ENCODE measurements at places on chromosomes 5 and 9. TPM values are rescaled to one million over a fixed set of nuclear protein-coding genes. Genes with fewer than 3 reads are reported as not detected.

DNA sequence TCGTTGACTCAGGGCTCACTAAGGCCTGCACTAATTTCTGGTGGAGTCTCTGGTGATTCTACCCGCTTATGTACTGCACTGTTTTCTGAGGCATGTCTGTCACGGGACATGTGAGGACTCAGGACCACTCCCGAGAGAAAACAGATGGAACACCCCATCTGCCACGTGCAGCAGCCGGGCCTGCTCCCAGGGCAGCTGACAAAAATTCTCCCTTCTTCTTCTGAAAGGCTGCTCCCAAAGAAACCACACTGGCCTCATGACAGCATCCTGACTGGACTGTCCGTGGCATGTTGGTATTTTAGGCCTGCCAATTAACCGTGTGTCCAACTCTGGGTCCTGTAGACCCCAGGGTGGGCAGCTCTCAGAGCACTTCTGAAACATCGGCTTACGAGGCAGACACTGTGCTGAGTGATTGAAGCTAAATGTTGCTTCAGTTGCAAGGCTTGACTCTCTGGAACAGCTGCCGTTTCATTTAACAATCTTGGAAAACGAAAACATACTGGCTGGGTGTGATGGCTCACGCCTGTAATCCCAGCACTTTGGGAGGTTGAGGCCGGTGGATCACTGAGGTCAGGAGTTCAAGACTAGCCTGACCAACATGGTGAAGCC is 39.0 kb downstream of the FAM240B start:
- no peaks in the 10 kb centered on the region for H3K4me1 ChIP-seq
- H3K27me3 ChIP-seq = peaks cover 7% of the 10 kb centered on the region
- no peak overlapping the region for H3K27ac ChIP-seq
- no peaks in the 10 kb centered on the region for H3K36me3 ChIP-seq

DNA sequence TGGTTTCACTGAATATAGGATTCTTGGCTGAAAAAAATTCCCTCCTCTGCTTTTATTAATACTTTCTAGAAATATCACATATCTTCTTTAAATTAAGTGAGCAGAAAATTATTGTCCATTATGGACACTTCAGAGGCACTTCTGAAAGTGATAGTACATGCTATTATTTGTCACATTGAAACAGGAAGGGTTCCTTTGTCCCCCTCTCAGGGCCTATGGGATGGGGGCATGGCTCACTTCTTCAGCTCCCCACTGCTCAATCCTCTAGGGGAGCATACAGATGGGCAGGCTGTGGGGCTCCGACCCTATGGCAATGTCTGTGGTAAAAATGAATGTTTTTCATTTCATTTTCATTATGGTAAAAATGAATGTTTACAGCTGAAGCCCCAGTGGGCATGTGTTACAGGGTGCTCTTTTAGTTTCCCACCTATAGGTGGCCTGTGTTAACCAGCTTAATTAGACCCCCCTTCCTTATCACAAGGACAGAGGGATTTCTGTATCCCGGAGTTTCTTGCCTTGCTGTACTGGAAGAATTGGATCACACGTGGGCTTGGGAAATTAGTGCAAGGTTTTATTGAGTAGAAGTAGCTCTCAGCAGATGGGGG is 1225.2 kb downstream of the PTPRD start:
- no peaks in the 10 kb centered on the region for H3K36me3 ChIP-seq
- H3K4me3 ChIP-seq = no peak overlapping the region
- no peaks in the 10 kb centered on the region for H3K4me1 ChIP-seq
- H3K27me3 ChIP-seq = no peaks in the 10 kb centered on the region
- no peak overlapping the region for H3K27ac ChIP-seq

- no peaks in the 10 kb centered on the region for H3K36me3 ChIP-seq
- peaks cover 57% of the 10 kb centered on the region for H3K4me1 ChIP-seq
- peak overlapping the region; percentile 96 for H3K27ac ChIP-seq
- no peak for DNase-seq
Observed at GRCh38 chr5:143436871-143437270, 33.4 kb upstream of the NR3C1 start.

DNA sequence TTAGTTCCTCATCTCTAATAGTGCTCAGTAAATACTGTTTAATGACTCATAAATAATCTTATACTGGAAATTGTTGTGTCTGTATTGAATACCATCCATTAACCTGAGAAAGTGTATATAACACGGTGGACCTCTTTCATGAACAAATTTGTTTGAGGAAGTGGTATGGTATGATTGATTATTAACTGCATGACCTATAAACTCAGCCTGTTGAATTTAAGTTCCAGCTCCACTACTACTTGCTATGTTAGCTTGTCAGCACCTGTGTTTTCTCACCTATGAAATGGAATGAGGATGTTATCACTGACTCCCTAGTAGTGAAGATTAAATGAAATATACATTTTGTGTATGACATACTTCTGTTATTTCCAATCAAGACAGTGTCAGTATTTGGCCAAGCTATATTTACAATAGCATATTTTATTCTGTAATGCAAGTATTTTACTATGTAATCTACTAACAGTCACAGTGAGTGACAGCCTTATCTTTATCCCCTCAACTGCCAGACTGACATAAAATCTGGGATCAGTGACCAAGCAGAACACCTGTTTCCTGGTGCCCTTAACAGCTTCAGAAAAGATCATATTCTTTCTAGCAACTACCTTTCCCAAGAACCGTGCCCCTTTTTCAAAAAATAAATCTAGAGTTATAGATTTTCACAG is 77.3 kb upstream of the ITGA1 start:
- no peaks in the 10 kb centered on the region for H3K36me3 ChIP-seq
- peaks cover 7% of the 10 kb centered on the region for H3K4me1 ChIP-seq
- H3K27me3 ChIP-seq = no peaks in the 10 kb centered on the region

Gene ST6GALNAC6
- polyA plus RNA-seq = 29.8 TPM

DNA sequence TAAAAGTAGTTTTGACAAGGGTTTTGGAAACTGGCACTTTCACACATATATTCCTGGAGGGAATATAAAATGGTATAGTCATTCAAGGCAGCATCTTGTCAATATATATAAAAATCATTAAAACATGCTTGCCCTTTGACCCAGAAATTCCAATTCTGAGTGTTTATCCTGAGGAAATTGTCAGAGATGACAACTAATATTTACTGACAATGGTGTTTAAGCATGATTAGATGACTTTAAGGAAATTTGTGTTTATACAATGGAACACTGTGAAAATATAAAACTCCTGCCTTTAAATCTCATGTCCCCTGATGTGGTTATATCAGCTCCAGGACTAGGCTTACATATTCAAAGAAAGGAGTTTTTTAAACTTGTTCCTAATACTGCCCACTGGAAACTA is 25.6 kb downstream of the PCSK1 start:
- H3K27ac ChIP-seq = no peak overlapping the region
- no peaks in the 10 kb centered on the region for H3K27me3 ChIP-seq
- H3K4me1 ChIP-seq = no peaks in the 10 kb centered on the region
- no peaks in the 10 kb centered on the region for H3K36me3 ChIP-seq
- no peak for DNase-seq

DNA sequence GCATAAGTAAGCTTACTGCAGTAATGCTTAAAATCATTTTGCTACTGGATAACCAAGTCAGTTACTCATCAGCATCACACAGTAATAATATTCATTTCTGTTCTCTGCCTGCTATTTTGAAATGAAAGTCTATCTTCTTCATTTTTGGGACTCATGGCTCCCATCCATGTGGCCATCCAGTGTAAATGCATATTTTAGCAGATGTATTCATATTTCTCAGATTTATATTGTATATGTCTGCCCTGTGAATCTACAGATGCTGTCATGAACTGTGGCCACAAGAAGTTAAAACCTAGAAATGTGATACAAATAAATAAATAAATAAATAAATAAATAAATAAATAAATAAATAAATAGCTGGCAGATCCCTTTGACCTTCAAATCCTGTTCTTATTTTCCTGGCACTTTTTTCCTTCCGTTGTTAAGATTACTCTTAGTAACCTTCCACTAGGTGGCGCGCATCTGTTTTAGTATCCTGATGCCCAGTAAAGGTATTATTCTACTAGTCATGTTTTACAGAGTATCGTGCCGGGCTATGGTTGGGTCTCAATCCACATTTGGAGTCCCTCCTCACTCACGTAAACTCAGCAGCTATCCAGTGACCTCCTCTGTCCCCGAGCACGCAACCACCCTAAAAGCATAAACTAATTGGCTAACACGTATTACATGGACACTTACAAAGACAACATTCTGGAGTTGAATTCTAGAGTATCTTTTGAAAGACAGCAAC is 79.2 kb upstream of the IL7R start:
- H3K27ac ChIP-seq = peak overlapping the region; percentile 91
- no peaks in the 10 kb centered on the region for H3K27me3 ChIP-seq
- H3K4me1 ChIP-seq = peaks cover 34% of the 10 kb centered on the region

Gene ELOVL7
- not detected for polyA plus RNA-seq

Gene PCSK5
- 13.1 TPM for polyA plus RNA-seq

Gene OR13J1
- not detected for polyA plus RNA-seq

DNA sequence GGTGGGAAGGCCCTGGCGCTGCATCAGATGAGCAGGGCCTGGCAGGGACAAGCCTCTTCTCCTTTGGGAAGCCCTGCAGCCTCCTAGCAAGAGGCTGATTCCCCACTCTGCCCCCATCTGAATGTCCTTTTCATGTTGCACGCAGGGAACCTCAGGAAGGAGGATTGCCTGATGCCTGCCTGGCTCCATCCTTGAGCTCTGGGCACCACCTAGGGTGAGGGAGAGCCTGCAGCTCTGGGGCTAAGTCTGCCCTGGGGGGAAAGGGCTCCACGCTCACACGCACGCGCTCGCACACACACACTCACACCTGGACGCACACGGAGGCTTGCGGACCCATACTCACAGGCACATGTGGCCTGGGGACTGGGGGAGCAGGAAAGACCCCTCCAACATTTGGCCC is 86.6 kb downstream of the LMX1B start:
- no peaks in the 10 kb centered on the region for H3K36me3 ChIP-seq
- peaks cover 7% of the 10 kb centered on the region for H3K27me3 ChIP-seq

- H3K27ac ChIP-seq = no peak overlapping the region
- no peak overlapping the region for H3K4me3 ChIP-seq
- no peaks in the 10 kb centered on the region for H3K4me1 ChIP-seq
- no peaks in the 10 kb centered on the region for H3K36me3 ChIP-seq
- H3K27me3 ChIP-seq = no peaks in the 10 kb centered on the region
Observed at GRCh38 chr5:51559921-51560658, 176.8 kb downstream of the ISL1 start.

DNA sequence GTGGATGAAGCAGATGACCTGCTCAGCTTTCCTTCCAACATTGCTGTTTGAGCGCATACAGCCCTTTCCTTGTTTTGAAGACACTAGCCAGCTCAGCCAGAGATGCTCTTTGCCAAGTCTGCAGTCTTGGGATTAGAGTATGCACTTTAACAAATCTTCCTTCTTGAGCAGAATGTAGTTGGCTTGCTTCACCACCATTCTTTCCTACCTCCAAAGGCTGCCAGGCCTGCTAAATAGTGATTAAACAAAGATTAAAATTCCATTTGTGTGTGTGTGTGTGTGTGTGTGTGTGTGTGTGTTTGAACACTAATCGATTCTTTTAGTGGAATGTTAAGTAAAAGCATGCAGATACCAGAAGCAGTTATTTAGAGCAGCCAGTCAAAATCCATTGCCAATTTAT is 97.6 kb downstream of the GALNT10 start:
- H3K27me3 ChIP-seq = no peaks in the 10 kb centered on the region
- H3K4me1 ChIP-seq = peaks cover 44% of the 10 kb centered on the region
- no peak overlapping the region for H3K27ac ChIP-seq
- no peak for DNase-seq
- H3K4me3 ChIP-seq = no peak overlapping the region
- H3K36me3 ChIP-seq = no peaks in the 10 kb centered on the region

Data from naive thymus-derived CD8-positive, alpha-beta T cell (primary cell).